ENCODE measurements at places on chromosomes 1 and 21. TPM values are rescaled to one million over a fixed set of nuclear protein-coding genes. Genes with fewer than 3 reads are reported as not detected.

Gene ABCA4
- total RNA-seq, result 2.5 TPM

DNA sequence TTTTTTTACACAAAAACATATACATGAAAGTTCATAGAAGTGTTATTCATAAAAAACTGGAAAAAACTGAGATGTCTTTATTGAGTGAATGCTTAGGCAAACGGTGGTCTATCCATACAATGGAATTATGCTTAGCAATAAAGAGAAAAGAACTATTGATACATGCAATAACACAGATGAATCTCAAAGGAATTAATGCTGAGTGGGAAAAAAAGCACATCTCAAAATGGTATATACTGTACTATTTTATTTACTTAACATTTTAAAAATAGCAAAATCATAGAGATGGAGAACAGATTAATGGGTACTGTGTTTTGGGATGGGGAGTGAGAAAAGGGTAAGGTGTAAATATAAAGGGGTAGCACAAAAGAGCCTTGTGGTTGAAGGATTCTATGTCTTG is 29.8 kb downstream of the METTL18 start:
- DNase-seq, result no peak

Gene DMRTA2
- total RNA-seq, result not detected

DNA sequence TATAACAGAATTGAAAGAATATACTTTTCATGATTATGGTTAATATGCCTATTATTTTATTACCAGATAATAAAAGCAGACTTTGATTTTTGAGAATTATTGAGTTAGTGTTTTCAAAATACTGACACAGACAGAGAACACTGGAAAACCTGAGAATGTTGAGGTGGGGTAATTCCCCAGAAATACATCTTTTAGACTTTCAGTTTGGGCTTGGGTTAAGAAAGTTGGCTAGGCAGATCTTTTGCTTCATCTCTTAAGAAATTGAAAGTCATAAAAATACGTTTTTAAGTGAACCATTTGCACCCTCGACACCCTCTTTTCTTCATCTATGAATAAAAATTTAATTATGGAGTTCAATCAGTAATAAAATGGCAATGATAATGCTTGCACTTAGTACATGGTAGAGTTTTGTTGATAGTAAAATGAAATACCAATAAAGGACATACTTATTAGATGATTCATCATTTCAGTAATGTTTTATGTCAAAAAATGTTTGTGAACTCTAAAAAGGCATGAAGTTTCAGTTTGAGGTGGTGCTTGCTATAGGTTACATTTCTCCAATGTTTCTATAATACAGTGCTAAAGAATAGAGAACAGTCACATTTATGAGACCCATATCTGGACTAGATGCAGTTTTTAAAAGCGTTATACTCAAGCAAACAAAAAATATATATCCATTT is 1.9 kb upstream of the SAMSN1 start:
- no peak for DNase-seq

Gene RGS16
- total RNA-seq, result 79.4 TPM

Gene IL22RA1
- total RNA-seq, result not detected

- DNase-seq, result peak; percentile 47
Measured at GRCh38 chr1:30868833-30869435, 39.6 kb downstream of the SDC3 start.

Gene CCDC17
- total RNA-seq, result 5.9 TPM

- DNase-seq, result no peak
Measured at GRCh38 chr1:8218351-8219092, 99.4 kb upstream of the SLC45A1 start.

Gene FTCD
- 0.74 TPM for total RNA-seq

Gene HYI
- total RNA-seq, result 10.6 TPM

DNA sequence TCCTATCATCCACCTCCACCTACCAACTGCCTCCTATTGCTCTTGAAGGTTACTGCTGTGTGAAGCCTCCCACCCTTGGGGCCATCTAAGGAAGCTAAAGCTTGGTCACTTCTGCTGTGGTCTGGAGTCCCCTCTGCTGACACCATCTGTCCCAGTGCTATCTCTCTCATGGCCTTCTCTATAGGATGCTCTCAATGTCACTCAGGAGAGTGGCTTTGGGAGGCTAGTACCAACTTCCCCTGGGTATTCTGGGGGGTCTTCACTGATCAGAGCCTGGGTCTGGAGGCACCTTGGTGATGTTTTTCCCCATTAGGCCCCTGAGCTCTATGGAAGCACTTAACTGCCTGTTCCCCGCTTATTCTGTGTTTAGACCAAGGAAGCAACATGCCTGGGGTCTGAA is 12.3 kb upstream of the NCF2 start:
- no peak for DNase-seq

- no peak for DNase-seq
Measured at GRCh38 chr1:64097859-64098258, 105.6 kb upstream of the UBE2U start.

Gene ADAM30
- total RNA-seq, result not detected

Gene EPHB2
- 0.22 TPM for total RNA-seq

Gene TDRD10
- total RNA-seq, result 0.86 TPM

Gene PCSK9
- not detected for total RNA-seq

DNA sequence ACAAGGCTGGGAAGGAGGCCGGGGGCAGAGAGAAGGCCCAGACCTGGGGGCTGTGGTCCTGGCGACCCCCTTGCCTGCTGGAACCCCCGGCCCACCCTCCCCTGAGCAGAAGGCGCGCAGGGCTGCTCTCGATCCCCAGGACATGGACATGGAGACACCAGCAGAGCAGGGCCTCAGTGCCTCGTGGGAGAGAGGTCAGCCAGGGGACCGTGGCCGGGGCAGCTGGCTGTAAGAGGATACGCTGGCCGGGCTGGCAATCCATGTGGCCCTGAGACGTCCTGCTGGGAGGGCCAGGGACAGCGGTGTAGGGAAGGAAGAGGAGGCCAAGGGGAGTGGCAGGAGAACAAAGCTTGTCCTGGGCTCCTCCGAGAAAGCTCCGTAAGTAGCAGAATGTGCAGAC is 132.2 kb downstream of the CASZ1 start:
- no peak for DNase-seq

Gene TTC22
- total RNA-seq, result 13.3 TPM

Gene ARTN
- total RNA-seq, result 1.9 TPM

DNA sequence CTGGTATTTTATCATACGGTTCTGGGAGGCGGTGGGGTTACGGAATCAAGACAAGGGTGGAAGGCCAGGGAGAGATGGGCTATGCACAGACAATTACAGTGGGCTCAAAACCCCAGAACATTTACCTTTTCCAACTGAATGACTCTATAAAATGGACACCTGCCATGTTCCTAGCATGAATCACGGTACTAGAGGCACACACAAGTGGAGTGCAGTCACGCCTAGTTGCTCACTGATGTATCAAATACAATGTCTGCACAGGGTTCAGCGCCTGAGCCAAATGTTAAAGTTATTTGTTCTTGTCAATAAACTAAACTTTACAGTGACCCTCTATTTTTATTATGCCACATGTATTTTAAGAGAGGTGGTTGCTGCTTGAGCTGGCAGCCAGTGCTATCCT is 121.4 kb downstream of the ATG4C start:
- no peak for DNase-seq

Gene GJB5
- not detected for total RNA-seq

DNA sequence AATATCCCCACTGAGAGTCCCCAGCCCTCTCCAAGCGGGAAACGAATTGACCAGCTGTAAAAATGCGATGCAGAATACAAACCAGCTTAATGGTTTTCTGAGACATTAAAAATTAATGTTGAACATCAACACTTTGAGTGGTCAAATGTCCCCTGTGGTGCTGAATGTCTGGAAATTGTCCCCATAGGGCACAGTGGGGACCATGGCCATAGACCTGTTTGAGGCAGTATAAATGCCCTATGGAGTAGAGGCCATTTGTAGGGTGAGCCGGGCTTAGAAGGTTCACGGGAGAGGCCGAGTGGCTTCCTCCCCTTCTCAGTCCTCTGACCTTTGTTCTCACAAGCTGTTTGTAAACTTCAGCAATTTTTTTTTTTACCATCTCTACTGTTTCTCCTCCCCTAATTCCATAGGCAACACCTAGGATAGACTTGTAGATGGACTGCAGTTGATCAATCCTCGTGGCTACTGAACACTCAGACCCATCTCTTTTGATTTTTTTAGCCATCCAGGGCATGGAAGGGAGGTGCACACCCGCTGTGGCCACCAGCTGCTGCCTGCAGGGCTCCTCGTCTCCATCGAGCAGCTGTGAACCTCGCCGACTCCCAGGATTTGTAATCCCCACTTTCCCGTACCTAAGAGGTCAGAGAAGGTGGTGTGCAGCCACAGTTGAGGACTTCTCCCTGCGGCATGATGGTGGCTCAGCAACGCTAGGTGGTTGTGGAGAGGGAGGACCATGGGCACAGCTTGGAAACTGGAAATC is 41.0 kb downstream of the KAZN start:
- DNase-seq, result no peak

GRCh38 chr1:205172729-205173366 is 38.7 kb downstream of the DSTYK start:
- no peak for DNase-seq

DNA sequence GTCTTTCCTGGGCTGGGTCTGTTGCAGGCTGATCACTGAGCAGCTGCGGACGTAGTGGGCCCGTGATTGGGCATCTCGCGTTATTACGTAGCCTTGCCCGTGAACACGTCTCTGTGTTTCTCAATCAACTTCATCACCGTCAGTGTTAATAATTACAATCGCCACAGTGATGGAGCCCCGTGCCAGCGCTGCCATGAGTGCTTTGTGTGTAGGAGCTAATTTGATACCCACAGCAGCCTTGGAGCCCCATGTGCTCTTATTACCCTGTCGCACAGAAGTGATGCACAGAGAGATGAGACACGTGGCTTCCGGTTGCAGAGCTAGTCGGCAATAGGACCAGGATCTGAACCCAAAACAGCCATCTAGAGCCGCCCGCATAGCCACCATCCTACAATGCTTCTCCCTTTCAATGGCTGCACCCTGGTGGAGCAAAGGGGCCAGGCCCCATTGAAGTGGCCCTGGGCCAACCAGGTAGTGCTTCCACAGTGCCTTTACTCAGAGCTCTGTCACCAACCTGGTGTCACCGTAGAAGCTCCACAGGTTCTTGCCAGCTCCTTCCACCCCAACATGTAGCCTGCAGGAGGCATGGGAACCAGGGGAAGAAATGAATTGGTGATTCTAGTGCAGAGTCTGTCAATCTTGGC is 398.5 kb upstream of the VAMP3 start:
- no peak for DNase-seq

DNA sequence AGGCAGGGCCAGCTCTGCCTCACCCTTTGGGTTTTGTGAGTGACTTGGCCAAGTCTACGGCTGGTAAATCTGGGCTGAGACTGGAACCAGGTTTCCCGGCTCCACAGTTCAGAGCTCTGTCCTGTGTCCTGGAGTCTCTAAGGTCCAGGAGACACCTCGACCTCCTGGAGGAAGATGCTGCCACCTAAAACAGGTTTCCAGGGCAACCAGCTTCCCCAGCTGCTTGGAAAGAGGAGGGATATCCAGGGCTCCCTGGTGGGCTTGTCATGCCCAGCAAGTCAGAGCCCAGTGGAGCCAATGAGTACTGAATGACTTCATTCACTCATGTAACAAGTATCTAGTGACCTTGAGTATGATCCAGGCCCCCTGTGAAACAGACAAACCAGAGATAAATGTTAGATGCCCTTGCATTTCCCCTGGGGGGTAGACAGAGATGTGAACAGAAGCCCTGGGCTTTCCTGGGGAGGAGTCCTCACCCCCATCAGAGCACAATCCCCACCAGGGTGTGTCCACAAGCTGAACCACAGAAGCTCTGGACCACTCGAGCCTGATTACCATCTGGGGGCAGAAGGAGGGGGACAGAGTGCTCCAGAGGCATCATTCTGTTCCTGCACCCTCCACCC is 181.2 kb upstream of the RAB4A start:
- no peak for DNase-seq

Gene BGLAP
- 6.8 TPM for total RNA-seq

Data from activated T-cell treated with anti-CD3 and anti-CD28 coated beads, Interleukin-2, amount 50 U/mL, for 72 hours (primary cell).